T-helper 22 cell (primary cell): ENCODE measurements at places on chromosomes 2 and 18.

DNA sequence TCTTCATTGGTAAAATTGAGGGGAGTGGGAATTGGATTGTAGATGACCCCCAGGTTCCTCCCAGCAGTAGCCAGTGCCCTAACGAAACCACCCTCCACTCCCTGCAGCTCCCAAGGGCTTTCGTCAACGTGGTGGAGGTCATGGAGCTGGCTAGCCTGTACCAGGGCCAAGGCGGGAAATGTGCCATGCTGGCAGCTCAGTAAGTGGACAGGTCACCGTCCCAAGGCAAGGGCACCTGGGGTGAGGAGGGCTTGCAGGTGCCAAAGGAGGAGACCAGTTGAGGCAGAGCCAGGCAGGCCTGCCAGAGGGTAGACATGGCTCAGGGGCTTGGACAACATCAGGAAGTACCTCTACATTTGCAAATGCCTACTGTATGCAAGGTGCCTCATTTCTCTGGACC, 122.6 kb upstream of the PPP1CB start:
- no peak for DNase-seq

DNA sequence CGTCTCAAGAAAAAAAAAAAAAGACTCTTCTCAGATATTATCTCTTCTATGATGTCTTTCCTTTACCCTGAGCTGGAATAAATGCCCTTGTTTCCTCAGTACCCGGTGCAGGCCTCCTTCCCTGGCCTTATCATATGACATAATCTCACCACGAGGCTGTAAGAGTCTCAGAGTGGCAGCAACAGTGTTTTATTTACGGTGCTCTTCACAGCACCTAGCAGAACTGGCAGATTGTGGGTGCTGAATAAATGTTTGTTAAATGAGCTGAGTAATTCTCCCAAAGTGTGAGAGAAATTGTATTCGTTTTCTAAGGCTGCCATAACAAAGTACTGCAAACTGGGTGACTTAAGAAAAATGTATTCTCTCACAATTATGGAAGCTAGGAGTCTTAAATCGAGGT, 82.8 kb upstream of the CD28 start:
- DNase-seq, result no peak

GRCh38 chr2:128474036-128474955, 155.6 kb upstream of the HS6ST1 start:
- no peak for DNase-seq

- DNase-seq, result no peak
Measured at GRCh38 chr2:9378433-9379390, 44.6 kb downstream of the ITGB1BP1 start.

DNA sequence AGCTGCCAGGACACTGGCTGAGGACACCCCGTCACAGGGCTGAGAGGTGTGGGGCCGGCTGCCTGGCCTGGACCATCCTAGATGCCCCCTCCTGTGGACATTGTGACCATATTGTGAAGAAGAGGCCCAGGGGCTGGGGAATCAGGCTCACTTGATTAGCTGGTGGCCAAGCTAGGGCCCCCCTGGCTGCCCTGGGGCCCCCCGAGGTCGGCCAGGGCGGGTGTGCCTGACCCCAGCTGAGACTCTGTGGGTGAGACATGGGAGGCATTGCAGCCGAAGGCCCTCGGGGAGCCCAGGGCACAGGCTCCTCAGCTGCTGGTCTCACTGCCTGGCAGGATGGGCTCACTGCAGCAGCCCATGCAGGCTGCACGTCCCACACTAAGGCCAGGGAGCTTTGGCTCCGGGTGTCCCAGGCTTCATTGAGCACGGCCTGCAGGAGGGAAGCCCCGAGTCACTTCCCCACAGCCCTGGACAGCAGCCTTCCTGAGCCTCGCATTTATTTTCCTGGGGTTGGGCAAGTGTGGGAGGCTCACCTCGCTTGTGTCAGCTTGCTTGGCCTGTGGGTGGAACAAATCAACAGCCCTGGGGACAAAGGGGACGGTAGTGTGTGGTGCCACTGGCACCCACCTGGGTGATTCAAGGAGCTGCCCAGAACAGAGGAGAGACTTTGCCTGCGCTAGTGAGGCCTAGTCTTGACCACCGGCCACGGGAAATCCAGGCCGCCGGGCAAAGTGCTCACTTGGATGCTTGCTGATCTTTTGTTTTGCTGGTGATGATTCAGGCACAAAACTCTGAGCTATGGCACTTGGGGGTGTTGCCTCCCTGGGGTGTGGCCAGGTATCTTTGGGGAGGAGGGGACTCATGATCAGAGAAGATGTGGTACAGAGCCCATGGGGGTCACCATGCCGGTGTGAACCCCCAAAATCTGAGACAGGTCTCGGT, 1.3 kb downstream of the GAL3ST2 start:
- DNase-seq, result no peak

DNA sequence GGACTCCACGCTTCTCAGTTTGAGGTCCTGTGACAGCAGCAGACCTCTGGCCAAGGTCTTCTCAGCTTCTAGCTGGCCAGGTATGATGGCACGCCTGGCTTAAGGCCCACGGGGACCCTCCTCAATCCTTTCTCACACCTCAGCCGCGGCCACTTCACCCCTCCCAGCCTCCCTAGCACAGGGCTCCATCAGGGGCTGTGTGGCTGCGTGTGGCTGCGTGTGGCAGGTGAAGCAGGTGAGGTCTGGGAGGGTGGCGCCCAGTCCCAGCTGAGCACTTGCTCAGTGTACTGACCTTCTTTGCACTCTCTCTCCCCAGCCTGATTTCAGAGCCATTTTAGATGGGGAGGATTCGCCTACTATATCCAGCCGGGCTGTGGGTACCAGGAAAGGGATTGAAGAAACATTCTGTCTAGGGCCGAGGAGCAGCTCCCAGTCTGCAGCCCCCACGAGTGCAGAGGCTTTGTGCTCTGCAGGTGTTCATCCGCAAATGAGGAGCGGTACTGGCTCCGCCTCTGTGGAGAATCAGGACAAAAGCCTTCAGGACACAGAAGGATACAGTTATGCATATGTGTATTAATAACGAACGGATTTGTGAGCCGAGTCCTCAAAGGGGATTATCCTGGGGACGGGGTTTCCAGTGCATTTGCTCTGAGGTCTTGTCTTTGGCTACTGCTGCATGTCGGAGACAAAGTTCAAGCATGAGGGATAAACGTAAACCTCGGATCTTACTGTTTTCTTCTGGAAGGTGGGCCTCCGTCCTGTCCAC, 236.9 kb upstream of the RAB6C start:
- no peak for DNase-seq

DNA sequence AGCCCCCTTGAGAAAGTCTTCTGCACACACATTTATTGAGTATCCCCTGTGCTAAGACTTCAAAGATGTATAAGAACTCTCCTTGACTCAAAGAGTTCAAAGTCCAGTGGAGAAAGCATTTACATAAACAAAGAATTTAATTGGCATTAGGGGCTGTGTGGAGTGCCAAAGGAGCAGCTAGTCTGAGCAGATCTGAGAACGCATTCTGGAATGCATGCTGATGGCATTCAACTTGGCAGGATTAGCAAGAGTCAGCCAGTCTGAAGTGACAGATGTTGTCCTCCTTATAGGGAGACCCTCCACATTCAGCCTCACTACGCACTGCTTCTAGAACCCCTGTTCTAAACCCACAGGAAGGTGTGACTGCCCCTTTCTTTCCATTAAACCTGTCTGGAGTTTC, 191.5 kb downstream of the RAD51AP2 start:
- no peak for DNase-seq

DNA sequence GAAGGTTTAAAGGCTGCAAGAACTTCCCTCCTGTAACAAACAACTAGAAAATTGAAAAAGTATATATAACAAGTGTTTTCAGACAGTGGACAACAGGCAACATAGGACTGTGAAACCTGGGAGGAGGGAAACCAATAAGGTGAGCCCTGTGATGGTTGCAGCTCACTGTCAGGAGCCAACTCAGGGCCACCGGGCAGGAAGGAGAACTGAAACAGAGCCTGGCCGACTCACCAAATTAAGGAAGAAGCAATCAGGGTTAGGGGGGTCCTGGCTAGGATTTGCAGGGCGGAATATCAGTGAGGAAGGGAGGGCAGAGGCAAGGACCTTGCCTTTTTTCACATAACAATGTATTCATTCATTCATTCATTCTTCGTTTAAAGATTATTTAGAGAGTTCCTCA, 21.8 kb upstream of the CNRIP1 start:
- no peak for DNase-seq

GRCh38 chr2:84741182-84741822, 139.6 kb downstream of the TRABD2A start:
- DNase-seq, result no peak

- DNase-seq, result no peak
Measured at GRCh38 chr18:49368161-49368875, 92.1 kb downstream of the DYM start.

- no peak for DNase-seq
Measured at GRCh38 chr2:136997557-136997956, 232.2 kb downstream of the THSD7B start.

GRCh38 chr2:39368846-39369245, 68.2 kb downstream of the MAP4K3 start:
- no peak for DNase-seq

DNA sequence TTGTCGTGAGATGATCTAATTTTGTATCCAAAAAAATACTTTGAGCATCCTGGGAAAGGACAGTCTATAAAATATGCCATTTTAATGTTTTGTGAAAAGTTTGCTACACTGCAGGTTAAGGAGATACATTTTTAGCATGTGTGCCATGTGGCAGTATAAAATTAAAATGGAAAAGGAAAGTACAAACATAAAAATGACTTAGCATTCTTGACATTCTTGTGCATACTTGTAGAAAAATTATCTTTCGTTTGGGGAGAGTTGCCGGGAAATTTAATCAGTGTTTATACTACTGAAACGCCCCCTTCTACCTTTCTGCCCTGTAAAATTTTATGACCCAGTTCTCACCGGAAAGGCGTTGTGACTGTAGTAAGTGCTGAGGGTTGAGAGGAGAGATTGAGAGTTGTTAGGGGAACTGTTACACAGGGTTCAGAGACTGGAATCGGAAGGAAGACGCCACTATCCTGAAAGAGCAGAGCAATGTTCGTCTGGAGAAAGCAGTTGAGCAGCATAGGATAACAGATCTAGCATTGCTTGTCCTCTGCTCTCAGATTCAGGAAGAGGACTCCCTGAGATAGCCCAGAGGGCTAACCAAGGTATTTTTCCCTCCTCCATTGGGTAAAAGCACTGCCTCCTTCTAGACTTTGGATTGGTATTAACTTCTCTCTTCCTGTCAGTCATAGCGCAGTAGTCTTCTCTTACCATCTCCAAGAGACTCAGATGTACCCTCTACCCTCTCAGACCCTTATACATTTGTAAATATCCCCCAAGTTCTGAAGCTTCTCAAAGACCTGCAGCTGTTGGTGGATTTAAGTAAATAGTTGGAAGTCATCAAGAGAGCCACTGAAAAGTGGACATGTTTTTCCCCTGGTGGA, 2.7 kb downstream of the CDH20 start:
- no peak for DNase-seq

DNA sequence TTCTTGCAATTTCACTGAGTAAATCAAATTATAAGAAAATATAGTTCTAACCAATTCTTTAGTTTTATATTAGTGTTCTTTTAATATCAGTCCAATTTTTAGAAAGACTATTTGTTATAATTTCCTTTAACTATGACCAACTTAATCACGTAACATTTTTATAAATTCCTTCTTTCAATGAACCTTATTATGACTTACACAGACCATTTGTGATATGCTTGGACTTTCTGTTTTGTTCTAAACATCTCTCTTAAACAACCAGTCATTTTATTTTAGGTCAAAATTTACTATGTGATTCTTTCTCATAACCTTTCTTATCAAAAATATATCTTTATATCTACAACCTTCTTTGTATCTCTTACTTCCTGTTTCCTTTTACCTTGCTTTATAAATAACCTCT, 39.5 kb upstream of the DYNAP start:
- no peak for DNase-seq

DNA sequence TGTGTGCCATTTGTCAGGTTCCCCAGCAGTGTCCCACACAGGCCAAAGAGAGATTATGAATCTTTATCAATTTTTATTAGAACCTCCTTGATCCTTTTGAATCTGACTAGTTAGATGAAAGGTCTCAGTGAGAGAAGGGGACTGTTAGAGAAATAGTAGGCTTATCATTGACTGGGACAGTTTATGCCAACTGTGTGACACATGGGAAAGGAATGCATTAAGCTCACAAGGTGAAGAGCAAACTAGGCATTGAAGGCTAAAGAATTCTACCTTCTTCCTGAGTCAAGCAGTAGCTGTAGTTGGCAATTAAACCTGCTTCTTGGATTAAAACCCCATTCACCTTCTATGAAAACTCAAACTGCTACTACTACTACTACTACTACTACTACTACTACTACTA, 389.6 kb upstream of the CDH19 start:
- DNase-seq, result no peak

GRCh38 chr18:4847056-4847455, 350.0 kb downstream of the AKAIN1 start:
- no peak for DNase-seq

DNA sequence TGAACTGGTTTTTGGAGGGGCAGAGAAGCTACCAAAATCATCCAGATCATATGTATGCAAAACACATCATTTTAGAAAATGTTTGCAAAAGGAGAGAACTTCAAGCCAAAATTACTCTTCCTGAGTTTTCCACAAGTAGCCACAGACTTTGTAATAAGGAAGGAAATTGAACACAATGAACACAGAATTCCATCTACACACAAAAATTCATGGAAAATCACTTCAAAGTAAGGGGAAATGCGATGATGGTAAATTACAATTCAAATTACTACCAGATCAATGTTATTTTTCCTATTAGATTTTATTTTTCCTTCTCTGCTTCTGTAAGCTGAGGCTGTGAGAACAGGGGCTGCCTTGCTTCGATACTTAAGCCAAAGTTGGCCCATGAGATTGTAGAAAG, 172.1 kb upstream of the ARL4C start:
- DNase-seq, result no peak

DNA sequence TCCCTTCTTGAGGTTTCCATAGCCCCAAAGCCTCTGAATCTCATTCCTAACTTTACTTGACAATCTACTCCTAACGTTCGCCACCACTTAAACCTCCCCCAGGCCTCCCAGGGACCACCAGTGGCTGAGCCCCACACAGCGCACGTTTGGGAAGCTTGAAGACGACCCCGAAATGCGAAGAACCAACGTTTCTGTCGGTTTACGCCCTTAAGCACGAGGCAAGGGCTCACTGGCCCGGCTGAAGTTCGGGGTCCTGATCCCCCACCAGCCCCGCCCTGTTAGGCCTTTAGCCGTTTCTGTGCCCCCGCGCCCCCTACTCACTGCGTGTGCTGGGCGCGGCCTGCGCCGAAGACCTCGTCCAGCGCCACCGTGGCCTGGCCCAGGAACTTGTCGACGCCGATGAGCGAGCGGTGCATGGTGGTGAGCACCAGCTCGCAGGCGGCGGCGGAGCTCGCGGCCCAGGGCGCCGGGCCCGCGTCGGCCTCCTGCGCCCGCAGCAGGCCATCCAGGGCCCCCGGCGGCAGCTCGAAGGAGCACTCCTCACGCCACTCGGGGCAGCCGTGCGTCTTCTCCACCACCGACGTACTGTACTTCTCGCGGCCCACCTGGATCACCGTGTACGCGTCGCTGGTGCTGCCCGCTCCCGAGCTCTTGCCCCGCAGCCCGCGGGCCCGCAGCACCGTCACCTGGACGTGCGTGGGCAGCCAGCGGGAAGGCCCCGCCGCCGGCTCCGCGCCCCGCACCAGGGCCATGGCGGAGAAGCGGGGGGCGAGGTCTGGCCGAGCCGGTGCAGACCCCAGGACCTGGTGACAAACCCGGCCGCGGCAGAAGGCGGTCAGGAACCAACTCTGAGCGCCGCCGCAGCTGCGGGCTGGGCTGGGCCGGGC, 479 bp downstream of the RAB11FIP5 start:
- DNase-seq, result no peak
